ENCODE measurements at places on chromosomes 11 and 22.

GRCh38 chr22:33573479-33573878, 346.8 kb downstream of the LARGE1 start:
- no peak for DNase-seq

DNA sequence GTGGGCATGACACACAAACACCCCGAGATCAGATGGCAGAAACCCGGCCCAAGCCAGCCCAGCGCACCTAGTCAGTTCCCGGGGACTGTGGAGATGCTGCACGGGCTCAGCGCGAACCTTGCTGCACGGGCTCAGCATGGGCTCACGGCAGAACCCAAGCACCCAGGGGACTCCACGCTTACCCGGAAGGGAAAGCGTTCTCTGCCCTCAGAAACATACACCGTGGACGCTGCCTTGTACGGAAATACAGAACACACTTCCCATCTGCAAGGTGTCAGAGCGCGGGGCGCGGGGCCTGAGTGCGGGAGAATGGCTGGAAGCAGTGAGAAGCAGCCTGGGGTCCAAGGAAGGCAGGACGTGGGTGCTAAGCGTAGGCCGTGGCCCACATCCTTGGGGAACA, 319.9 kb downstream of the NTM start:
- no peak for DNase-seq

- DNase-seq, result no peak
These were observed 75.7 kb downstream of the SIK3 start for GRCh38 chr11:117022526-117022925.

- peak; percentile 90 for DNase-seq
These were observed 814 bp downstream of the NPAS4 start for GRCh38 chr11:66421492-66422205.

DNA sequence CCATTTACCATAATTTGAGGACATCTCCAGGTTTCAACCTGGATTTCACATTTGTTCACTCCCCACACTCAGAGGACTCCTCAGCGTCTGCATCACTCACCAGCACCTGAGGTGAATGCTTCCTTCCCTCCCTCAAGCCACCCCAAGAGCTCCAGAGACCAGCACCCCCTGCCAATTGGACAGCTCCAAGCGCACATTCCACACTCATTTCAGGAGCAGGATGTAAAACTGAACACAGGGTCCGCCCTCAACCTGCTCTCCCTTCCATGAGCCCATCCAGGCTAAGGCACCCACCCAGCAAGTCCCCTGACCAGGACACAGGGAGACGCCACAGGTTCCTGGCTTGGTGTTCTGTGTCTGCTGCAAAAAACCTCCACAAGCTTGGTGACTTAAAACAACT, 3.9 kb downstream of the SCGB1D1 start:
- DNase-seq, result no peak

DNA sequence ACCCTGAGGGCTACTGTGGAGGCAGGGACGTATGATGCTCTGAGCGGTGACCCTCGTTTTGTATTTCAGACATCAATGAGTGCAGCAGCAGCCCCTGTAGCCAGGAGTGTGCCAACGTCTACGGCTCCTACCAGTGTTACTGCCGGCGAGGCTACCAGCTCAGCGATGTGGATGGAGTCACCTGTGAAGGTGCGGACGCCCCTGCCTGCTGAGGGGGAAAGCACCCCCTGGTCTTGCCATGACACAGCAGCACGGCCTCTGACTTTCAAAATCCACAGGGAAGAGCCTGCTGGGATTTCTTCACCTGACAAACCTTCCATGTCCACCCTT, 44.3 kb downstream of the FBLN1 start:
- DNase-seq, result no peak

- peak; percentile 24 for DNase-seq
These were observed 35.1 kb downstream of the NRXN2 start for GRCh38 chr11:64687643-64688533.

DNA sequence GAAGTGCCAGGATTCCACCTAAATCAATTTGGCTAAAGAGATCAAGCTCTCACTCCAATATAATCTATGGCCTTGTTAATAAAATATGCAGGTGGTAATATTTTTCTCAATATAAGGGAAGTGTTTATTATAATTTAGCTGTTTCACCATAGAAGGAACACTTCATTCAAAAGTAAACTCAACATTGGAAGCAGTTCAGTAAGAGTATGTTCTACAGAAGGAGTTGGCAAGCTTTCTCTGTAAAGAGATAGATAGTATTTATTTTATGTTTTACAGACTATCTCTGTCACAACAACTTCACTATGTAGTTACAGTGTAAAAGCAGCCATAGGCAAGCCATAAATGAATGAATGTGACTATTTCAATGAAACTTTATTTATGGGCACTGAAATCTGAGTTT, 313.6 kb upstream of the ANO3 start:
- DNase-seq, result no peak

- no peak for DNase-seq
These were observed 275.9 kb downstream of the TBC1D22A start for GRCh38 chr22:47038206-47038835.

DNA sequence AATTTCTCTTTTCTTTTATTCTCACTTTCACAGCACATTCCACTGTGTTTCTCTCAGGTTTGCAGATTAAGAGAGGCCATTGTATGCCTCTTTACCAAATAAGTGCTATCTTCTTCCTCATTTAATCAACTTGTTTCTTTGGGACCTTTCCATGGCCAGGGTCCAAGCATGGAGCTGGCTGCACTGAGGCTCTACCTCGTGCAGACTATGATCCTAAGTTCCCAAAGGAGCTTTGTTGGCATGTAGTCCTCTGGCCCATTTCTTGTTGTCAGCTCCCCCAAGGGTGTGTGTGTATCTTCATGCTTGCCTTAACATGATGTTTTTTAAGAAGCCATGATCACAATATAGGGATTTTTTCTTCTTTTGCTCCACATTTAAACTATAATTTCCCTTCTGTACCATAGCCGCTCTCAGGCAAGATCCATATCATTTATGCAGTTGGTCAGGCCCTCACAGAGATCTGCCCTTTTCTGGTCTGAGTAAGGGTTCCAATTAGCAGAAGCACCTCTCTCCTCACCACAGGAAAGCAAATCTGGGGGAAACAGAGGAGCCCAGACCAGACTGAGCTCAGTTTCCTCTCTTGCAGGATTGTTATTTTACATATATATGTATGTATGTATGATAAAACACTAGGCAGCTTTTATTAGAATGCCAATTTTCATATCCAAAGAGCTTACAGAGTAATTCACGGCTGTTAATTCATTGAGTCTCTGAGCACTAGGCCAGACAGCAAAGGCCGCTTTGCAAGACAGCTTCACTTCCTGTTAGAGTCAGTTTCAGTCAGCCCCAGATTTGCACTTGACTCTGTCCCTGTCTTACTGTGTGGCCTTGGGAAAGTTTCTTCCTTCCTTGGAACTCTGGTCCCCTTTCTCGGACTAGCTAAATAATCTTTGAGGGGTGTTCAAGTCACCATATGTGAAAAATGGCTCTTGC, 34.3 kb downstream of the CYB5R2 start:
- no peak for DNase-seq

- no peak for DNase-seq
These were observed 13.7 kb downstream of the PDHX start for GRCh38 chr11:34929794-34930763.

DNA sequence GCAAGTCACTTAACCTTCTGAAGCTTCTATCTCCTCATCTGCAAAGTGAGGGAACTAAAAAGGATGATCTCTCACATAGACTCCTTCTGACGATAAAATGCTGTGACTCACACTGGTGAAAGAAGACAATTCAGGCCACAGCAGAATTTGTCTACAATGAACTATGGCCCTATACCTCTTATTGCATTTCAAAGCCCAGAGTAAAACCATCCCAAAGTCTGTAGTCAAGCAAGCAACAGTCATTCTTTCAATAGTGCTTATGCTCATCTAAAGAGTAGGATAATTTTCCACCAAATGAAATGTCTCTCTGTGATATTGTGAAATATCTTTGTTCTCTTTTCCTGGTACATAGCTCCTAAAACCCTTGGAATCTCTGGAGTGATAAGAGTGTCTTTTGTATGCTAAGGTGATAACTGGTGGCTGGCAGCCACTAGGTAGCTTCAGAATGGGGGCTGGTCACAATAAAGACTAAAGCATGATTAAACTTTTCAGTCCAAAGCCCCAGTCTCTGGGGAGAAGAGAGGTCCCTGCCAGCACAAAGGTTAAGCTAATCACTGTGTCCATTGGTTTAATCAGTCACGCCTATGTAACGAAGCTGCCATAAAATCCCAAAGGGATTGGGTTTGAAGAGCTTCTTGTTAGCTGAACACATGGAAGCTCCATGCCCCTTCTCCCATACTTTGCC, 30.8 kb downstream of the SYTL2 start:
- no peak for DNase-seq

- DNase-seq, result no peak
These were observed 15.5 kb downstream of the OPCML start for GRCh38 chr11:133516845-133517244.

DNA sequence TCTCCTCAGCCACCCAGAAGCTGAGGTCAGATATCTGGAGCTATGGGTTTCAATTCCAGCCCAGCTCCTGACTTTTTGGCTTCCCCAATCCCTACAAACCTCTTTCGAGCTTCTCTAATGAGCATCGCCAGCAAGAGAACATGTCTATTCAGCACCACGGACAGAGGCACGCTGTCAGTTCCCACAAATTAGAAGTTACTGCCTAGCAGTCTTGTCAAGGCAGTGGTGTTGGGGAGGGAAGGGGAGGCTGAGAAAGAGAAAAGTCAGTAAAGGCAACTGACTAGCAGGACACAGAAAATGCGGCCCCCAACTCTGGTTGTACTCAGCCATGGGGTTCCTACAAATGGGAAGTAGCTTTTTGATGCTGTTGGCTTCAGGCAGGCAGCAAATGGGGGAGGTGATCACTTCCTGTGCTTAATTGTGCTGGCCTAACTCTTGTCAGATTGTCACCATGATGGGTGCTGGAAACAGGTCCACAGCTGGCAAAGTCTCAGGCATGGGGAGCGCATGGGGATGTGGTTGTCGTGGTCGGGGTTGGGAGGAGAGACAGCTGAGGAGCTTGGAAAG, 205.9 kb downstream of the ST3GAL4 start:
- peak; percentile 61 for DNase-seq

GRCh38 chr22:20511578-20512229, 4.3 kb downstream of the MED15 start:
- no peak for DNase-seq

DNA sequence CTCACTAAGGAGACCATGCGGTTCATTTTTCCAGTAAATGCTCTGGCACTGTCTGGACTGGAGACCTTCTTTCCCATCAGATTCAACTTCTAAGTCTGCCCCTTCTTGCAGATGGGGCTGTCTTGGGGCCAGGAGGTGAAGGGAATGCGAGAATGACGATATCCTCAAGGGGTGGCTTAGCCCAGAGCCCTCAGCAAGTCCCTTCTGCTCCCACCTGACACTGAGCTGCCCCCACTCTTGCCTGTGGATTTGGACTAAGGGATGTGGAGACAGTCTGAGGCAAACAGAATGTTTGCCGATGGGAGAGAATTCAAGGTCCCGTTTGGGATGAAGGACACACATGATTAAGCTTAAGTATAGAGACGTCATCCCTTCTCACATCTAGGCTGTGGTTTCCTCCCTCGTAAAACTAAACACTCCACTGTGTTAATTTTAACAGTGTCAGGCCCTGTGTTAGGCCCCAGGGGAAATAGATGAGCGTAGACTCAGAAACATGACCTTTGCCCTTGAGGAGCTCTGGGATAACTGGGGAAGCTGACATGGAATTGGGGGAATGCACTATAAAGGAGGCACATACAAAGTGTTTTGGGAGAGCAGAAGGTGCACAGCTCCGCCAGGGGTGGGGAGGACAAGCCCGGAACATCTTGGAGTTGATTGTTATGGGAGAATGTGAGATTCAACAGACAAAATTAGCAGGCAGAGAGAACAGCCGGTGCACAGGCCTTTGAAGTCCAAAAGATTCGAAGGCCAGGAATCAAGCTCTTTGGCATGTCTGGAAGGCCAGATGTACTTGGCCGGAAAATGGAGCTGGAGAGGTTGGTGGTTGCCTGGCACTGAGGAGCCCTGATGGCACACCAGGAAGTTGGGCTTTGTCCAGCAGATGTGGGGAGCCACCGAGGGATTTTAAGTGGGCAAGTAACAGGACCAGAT, 71.6 kb downstream of the ST3GAL4 start:
- no peak for DNase-seq

- DNase-seq, result peak; percentile 59
These were observed 17.2 kb downstream of the CLDN25 start for GRCh38 chr11:113796663-113797259.

- DNase-seq, result no peak
These were observed 9.6 kb downstream of the QSER1 start for GRCh38 chr11:32902089-32902665.

- DNase-seq, result no peak
These were observed 39.1 kb upstream of the SHISAL1 start for GRCh38 chr22:44351685-44352377.

DNA sequence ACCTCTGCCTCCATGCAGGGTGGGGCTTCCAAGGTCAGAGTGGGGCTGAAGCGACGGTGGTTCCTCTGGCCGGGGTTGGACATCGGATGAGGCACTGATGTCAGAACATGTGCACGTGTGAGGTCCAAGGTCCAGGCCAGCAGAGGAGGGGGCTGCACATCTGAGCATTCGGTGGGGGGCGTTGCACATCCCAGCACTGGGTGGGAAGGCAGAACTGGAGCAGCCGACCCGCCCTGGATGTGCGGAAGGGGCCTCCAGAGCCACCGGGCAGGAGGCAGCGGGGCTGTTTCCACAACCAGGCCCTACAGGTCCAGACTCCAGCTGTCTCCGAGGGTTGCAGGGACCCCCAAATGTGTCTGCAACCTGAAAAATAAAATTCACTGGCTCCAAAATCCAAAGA, 271.0 kb downstream of the CTTN start:
- DNase-seq, result no peak

DNA sequence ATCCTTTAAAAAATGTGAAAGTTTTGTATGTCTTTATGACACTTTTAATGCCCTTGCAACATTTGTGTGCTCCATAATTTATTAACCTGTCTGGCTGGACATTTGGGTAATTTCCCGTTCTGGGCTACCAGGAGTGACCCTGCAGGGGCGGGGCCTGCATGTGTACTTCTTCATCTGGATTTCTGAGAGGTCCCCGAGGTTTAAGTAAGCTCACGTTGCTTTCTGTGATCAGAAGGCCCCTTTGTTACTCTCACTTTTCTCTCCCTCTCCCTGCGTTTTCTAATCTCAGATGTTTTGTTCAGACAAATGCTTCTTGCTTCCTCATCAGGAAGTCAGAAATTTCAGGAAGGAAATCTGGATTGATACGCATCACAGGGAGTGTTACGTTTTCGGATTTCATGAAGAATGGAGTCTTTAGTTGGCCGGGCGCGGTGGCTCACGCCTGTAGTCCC, 78.9 kb upstream of the CRYBB3 start:
- no peak for DNase-seq

- DNase-seq, result no peak
These were observed 32.0 kb downstream of the BUD13 start for GRCh38 chr11:116740741-116741140.

DNA sequence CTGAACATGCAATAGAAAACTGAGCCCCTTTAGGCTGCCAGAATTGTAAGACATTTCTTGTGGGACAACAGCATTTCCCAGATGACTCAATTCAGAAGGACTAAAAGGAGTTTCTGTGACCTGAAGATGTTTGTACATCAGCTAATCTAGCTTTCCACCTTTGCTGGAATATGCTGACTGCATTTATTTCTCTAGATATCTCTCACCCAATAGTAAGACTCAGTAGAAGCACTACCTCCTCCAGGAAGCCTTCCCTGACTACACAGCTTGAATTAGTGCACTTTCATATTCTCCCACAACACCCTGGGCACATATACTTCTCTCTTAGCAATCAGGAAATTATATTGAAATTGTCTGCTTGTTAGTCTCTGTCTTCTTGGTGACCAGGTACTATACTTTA, 98.1 kb upstream of the BLID start:
- DNase-seq, result no peak

All from HEK293T (cell line).